Activated T-helper 1 cell treated with anti-CD3 and anti-CD28 coated beads, Interleukin-2, amount 50 U/mL, for 16 hours (primary cell): ENCODE measurements at places on chromosomes 12 and 14.

GRCh38 chr12:109277899-109278762, 31.0 kb downstream of the FOXN4 start:
- DNase-seq, result no peak

DNA sequence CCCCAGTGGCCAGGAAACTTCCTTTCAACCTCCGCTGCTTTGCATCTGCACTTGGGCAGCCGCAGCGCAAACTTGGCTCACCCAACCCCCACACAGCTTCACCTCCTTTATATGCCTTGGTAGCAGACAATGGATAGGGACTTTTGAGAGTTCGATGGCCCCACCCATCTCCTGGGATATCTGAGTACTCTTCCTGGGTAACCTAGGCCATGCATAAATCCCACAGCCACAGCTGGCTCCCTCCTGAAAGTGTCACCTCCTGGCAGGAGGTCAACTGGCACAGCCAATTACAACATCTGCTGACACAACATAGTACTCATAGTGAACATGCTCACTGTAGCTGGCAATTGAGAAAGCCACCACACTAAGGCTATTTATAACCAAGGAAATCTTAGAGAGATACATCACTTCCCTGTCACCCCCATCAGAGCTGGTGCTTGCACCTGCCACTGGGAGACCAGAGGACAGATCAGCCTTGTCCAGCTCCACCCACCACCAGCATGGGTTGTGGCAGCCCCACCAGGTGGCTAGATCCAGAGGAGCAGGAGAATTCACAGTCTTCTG, 410.0 kb downstream of the SYT1 start:
- DNase-seq, result no peak

DNA sequence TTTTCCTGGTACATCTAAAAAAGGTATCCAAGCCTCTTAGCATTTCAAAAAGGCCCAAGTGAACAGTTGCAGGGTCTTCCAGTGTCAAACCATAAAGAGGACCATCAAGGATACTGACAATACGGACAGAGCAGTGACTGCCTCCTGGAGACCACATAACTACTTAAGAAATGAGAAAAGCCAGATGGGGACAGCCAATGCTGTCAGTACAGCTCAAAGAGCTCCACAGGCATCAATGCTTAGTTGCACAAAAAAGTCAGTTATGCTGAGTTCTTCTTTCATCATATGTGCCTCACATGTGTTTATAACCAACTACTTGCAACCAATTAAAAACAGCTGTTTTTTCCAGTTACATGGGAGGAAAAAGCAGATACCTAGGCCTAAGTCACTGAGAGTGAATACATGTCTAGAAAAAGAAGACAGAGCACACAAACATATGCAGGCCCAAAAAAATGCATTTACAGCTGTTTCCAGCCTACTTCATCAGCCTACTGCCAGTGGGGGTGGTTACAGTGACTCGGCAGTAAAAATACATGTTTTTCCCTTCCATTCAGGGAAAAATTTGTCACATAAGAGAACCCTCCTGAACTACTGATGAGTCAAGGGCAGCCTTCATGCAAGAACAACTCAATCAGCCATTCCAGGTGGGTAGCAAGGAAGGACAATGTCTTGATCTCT, 84.0 kb downstream of the DCAF5 start:
- no peak for DNase-seq

GRCh38 chr14:27228053-27228452, 630.2 kb upstream of the NOVA1 start:
- DNase-seq, result no peak
